A549 treated with Mapracorat at 1 μM for 4 hours (cell line): ENCODE measurements at places on chromosomes 13 and 19. TPM values are rescaled to one million over a fixed set of nuclear protein-coding genes. Genes with fewer than 3 reads are reported as not detected.

C19orf33 gene
- 608 to 786 TPM (median 705 TPM) in 5 replicates for total RNA-seq

THSD8 gene
- 7.7 to 15.0 TPM (median 11.7 TPM) in 4 of 5 replicates, not detected in the other for total RNA-seq

TMEM59L gene
- 4.8 to 7.3 TPM (median 6.5 TPM) in 5 replicates for total RNA-seq

DDA1 gene
- total RNA-seq, result 49.5 to 59.2 TPM (median 55.7 TPM) in 5 replicates

HRC gene
- total RNA-seq, result not detected in 5 replicates

CALR gene
- total RNA-seq, result 493 to 527 TPM (median 508 TPM) in 5 replicates

LILRB4 gene
- not detected in 5 replicates for total RNA-seq

CEACAM4 gene
- not detected in 5 replicates for total RNA-seq

WDR88 gene
- 0.31 TPM in 1 of 5 replicates, not detected in the others for total RNA-seq
